ENCODE measurements at places on chromosomes 6 and 20.
A peak's percentile ranks its signal among the peaks of the same experiment; 100 is the strongest.

- DNase-seq = peak; percentile 20
Observed at GRCh38 chr20:20070871-20071726, 18.8 kb downstream of the CFAP61 start.

- no peak for DNase-seq
Observed at GRCh38 chr6:14147891-14148290, 30.3 kb downstream of the CD83 start.

DNA sequence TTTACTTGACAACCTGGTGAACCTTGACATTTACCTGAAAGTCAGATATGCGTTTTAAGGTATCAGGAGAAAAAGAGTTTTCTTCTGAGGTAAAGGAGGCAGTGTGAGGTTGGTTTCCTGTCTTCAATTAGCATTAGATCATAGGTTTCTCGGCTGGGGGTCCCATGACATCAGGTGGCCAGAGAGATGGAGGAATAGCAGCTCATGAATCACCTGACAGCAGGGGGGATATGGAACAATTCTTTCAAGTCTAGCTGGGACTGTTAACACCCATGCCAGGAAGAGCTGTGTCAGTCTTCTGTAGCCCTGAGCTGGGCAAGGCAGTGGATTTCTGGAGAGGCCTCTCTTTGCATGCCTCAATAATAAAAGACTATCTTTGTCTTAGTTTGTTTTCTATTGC is 108.0 kb upstream of the TMEM170B start:
- no peak for DNase-seq

DNA sequence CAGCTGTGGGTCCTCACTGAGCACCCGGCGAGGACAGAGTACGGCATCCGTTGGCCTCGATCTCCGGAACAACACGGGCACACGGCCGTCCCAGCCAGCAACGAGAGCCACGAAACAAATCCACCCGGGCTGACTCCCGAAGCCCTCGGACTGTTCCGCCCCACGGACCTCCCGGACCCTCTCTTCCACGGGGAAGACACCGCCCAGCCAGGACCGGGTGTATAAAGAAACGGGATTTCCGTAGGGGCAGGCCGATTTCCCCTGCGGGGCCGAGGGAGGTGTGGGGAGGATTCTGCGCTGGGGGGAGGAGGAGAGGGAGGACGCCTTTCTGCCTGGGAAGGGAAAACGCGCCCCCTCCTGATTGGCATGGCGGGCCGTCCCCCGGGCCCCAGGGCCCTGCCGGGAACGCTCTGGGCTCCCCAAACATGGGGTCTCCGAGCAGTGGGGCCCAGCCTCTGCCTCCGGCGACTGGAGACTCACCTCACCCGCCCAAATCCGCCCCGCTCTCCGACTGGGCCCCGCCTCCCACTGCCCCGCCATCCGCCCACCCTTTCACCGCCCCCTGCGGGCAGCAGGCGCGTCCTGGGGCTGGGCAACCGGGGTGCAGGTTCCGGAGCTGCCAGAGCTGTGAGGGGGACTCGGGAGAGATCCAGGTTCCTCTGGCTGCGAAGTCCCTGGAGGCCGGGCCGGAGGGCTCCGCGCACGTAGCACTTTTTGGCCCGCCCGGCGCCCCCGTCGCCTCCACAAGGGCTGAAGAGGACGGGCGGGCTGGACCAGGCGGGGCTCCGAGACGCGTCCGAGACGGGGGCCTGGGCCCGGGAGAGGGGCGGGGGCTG is 679 bp upstream of the PPDPF start:
- peak; percentile 44 for DNase-seq

DNA sequence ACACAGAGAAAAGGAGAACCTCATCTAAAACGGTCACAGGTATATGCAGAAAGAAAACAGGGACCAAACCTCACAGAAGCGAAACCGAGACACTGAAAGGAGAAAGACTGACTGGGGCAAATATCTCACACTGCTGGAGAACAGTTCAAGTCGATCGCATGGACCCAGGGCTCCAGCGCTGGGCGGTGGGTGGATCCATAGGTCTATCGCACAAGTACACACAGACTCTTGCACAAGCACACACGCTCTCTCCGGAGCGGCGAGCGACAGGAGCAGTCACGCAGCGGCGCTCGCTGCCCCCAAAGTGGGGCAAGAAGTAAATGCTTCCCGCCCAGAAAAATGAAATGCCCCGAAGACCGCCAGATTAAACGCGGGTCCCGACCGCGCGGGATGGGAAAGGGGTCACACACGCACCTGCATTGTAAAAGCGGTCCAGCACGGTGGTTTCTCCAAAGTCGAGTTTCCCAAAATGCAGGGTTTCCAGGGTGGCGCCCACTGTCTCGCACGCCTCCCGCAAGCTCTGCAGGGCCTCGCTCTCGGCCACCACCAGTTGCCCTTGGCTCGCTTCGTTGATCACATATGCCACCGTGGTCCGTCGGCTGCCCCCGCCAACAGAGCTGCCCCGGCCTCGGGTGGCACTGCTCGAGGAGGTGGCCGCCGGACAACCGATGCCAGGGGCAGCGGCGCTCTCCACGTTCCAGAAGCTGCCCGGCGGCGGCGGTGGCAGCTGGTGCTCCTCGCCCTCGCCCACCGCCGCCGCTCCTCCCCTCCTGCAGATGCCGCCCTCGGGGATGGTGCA is 782 bp downstream of the MAP3K5 start:
- no peak for DNase-seq

GRCh38 chr20:49583669-49584417 is 15.9 kb upstream of the PTGIS start:
- no peak for DNase-seq

GRCh38 chr6:152771061-152771687 is 20.6 kb downstream of the VIP start:
- no peak for DNase-seq

- DNase-seq = no peak
Observed at GRCh38 chr6:85920782-85921181, 278.1 kb upstream of the SYNCRIP start.

- peak; percentile 71 for DNase-seq
Observed at GRCh38 chr6:4055420-4056041, 23.4 kb downstream of the FAM217A start.

GRCh38 chr6:21037453-21037852 is 503.2 kb downstream of the CDKAL1 start:
- no peak for DNase-seq

DNA sequence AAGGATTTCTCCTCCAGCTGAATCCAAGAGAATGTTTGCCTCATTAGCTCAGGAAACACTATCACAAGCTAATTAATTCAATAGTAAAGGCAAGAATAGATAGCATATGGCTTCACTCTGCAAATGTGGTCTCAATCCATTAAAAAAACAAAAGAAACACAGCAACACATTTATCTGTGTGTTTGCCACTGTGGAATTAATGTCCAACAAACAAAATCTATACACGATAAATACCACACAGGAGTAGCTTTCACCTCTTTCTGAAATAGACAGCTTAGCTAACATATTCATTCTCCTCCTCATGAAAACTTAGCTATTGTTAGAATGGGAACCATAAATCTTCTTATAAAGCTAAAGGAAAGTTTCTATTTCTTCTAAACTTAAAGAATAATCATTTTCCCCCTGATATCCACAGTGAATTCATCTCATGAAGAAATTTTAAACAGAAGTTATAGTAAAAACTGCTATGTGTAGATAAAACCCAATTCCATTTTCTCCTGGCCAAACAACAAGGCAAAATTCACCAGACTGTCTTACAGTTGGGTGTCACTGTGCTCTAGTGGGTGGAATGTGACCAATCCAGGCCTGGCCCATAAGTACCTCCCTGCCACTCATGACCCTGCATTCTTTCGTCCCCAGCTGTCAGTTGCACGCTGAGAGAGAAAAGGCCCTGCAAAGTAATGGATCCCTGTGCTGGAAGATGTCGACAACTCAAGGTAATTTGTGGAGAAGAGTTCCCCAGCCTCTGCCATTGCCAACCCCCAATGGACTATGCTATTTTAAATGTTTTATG is 92.9 kb upstream of the NRSN1 start:
- no peak for DNase-seq

DNA sequence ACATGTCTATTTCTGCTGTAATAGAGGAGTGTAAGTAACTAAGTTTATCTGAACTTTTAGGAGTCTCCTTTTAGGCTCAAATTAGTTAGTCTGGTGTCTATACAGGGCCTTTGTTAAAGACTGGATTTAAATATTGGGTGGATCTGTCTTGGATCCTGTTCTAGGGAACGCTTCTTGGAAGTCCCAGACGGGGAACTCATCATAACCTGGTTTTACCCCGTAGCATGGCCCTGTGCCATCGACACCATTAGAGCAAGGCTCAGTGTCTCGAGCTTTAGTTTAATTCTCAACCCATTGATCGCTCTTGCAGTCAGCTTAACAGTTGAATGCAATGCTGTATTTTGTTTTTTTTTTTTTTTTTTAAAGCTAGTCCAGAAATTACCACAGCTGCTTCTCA is 89.9 kb downstream of the CARMIL1 start:
- DNase-seq = no peak

- DNase-seq = no peak
Observed at GRCh38 chr20:25695532-25696370, 902 bp downstream of the ZNF337 start.

- DNase-seq = peak; percentile 47
Observed at GRCh38 chr6:154615483-154616025, 105.1 kb upstream of the CNKSR3 start.

- DNase-seq = no peak
Observed at GRCh38 chr6:136723780-136724179, 68.5 kb downstream of the MAP3K5 start.

- DNase-seq = peak; percentile 42
Observed at GRCh38 chr6:10555625-10556309, 34.6 kb downstream of the GCNT2 start.

DNA sequence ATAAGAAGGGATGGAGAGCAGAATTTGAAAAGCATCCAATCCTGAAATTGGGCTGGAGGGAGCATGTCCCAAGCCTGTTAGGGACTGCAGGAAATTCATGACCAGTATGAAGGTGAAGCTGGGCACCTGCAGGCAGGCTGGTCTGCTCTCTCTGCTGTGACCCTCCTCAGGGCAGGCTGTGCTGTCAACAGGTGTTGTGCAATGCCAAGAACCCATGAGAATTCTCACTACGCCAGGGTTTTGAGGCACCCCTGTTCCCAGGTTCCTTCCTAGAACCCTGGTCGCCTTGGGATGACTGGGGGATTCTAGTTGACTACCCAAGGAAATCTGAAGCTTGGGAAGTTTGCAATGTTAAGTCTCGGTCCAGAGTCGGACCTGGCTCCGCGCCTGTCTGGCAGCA is 13.3 kb upstream of the MAS1L start:
- DNase-seq = no peak

DNA sequence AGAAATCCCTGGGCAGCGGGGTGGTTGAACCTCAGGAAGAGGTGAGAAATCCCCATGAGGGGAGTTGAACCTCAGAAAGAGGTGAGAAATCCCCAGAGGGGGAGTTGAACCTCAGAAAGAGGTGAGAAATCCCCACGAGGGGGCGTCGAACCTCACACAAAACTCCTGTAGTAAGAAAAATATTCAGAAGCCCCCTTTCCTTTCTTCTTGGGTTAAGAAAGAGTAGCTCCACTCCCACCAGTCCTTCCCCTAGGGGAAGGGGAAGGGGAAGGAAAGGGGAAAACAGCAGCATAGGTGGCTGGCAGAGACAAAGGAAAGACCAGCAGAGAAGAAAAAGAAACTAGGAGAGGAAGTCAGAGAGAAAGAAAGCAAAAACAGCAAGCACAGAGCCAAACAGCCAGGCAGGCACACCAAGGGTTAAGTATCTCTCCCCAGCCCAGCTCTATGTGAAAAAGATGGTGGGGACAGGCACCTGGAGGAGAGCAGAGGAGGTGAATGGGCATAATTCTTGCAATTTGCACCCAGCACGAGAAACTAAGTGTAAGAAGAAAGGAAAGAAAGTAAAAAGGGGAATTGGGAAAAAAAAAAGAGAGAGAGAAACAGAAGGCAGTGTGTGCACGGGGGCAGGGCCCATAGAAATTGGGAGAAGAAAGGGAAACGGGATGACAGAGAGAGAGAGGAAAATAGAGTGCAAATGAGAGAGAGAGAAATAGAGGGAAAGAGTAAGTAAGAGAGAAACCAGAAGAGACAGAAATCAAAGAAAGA is 88.2 kb downstream of the PLG start:
- DNase-seq = no peak

GRCh38 chr6:136014454-136015437 is 163.2 kb downstream of the PDE7B start:
- no peak for DNase-seq

DNA sequence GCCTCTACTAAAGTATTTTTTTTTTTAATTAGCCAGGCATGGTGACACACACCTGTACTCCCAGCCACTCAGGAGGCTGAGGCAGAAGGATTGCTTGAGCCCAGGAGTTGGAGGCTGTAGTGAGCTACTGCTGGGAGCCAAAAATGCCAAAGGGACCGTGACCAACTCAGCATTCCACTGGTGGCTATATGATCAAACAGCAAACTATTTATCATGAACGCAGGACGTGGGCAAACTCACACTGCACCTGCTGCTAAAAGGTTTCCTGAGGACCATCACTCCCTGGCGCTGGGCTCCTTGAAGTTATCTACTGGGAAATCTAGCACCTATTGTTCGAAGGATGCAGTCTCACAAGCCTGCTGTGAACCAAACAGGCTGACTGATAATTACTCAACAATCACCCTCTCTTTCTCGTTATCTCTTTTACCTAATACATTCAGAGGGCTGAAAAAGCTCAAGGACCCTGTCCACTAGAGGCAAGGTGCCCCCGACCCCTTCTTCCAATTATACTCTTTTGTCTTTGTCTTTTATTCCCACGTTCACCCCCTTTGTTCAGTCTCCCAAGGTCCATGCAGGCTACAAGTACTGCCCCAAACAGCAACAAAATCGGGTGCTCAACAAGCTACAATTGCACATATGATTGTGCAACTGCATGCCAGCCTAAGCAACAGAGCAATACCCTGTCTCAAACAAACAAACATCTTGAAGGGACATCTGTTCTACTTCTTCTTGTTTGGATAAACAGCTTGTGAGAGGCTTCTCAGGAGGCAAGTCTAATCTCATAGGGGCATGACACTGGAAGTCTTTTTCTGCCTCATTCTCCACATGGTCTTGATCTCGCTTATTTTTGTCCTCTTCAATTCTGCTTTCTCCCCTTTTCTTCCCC is 47.7 kb upstream of the PLN start:
- DNase-seq = no peak

GRCh38 chr6:166929542-166930189 is 26.7 kb downstream of the RNASET2 start:
- no peak for DNase-seq

All from kidney capillary endothelial cell (primary cell).